ENCODE measurements at places on chromosomes 2 and 18.
A peak's percentile ranks its signal among the peaks of the same experiment; 100 is the strongest.

DNA sequence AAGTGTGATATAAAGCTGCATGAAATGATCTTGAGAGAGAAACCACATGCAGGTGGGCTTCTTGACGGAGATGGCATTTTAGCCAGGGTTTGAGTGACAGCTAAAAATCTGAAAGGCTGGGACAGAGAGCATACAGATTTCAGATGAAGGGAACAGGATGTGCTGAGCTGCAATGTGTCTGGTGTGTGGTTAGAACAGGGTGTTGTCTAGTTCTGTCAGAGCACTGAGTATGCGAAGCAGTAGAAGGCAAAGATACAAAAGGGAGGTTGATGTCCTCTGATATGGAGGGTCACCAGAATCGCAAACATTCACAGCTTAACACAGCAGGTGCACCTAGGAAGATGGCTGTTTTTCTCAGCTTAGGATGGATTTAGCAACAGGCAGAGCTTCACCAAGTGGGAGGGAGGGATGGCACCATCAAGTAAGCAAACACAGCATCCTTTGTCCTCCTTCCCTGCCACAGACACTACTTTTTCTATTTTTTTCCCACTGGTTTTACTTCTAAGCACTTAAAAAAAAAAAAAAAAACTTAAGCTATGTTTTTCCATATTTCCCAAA is 182.5 kb downstream of the TMX3 start:
- DNase-seq: no peak

DNA sequence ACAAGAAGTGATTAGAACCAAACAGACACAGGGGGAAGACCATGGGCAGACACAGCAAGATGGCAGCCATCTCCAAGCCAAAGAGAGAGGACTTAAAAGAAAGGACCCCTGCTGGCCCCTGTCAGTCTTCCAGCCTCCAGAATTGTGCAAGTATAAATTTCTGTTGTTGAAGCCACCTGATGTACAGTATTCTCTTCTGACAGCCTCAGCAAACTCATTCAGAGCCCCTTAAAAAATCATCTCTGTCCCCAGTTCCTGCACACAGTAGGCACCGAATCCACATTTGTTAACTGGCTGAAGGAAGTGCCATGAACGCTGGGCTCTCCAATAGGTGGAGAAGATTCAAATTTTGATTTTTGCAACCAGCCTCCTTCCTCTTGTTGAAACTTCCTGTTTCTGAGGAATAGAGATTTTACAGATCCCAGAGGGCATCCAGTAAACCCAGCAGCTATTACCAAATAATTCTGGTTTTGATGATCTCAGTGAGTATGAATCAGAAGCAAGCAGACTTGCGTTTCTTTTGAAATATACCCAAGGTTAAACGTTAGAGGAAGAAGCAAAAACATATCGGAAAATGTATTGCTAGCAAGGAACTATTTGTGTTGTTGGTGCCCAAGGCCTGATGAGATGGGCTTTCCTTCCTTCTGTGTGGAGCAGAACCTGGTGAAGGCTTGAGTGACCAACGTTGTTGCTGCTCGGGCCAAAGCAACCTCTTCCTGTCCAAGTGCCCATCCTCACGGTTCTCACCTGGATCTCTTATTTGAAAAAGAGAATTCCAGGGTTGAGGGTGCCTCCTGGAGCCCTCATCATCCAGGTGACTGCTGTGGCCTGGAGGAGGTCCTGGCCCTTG is 47.7 kb upstream of the PLB1 start:
- no peak for DNase-seq

- DNase-seq: no peak
These were observed 11.5 kb upstream of the KYNU start for GRCh38 chr2:142865924-142866323.

DNA sequence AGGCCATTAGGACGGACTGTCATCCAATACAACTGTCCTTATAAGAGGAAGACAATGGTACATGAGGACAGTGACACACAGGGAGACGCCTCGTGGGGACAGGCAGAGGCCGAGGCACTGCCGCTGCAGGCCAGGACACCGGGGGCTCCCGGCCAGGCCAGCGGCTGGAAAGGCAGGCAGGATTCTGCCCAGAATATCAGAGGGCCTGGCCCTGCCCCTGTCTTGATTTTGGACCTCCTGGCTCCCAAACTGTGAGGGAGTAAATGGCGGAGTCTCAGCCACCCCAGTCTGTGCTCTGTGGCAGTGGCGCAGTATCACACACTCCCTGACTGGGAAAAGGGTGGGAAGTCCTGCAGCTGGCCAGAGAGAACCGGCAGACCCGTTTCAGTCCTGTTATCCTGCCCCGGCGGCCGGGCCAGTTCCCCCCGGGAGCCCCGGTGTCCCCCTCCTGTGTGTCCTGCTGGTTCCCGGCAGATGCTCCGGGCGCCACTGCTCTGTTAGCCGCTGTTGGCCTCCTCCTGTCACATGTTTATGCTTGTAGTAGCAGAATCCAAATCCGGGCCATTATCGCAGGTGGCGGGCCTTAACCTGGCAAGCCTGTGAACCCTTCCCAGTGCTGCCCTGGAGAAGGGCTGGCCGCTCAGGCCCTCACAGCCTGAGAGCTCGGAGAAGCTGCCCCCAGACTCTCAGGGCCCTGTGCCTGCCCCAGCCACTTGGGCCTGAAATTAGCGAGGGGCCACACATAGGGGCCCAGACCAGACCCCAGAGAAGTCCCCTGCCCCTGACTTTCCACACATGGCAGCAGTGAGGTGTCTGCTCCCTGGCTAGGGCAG is 31.4 kb upstream of the TAF1B start:
- DNase-seq: peak; percentile 54

- no peak for DNase-seq
These were observed 87.2 kb upstream of the NXPH2 start for GRCh38 chr2:138867341-138867740.

DNA sequence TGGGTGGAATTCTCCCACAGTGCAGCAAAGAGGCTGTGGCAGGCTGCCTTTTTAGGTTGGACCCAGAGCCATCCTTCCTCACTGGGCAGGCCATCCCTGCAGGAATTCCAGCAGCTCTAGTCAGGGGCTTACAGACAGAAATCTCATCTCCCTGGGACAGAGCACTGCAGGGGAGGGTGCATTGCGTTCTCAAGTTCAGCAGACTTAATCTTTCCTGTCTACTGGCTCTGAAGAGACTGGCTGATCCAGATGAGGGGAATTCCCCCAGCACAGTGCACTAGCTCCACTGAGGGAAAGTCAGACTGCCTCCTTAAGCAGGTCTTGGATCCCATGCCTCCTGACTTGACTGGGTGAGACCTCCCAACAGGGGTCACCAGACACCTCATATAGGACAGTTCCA is 899.7 kb upstream of the VRK2 start:
- no peak for DNase-seq

DNA sequence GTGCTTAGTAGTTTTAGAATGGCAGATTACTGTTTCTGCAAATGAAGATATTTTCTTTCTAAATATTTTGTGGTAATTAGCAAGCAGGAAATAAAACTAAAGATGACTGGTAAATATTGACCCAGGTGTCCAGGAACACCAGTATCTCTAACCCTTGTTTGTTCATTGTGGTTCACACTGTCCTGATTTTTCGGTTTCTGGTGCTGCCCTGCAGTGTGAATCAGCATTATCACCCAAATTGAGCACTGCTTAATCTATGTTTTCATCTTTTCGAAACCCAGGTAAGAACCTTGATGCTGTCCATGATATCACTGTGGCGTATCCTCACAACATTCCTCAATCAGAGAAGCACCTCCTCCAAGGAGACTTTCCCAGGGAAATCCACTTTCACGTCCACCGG is 167.4 kb downstream of the CAPN13 start:
- DNase-seq: no peak

- no peak for DNase-seq
These were observed 272.9 kb downstream of the PAX3 start for GRCh38 chr2:222025881-222026271.

DNA sequence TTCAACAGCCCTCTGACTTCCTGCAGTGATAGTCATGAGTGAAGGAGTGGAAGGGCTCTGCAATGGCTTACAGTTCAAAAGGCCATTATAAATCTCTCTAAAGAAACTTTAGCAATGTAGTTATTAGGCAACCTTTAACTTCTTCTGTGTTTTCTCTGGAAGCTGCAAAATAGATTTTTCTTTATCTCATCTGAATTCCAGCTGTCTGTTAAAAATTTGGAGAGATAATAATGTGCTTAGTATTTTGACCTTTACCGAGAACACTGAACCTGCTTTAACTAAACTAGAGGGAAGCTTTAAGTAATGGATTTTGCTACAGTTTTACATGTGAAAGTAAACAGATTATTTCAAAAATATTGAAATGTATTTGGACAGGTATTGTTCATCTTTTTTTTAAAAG is 847.9 kb downstream of the ERBB4 start:
- DNase-seq: no peak

All from ecto neural progenitor cell (in vitro differentiated cells).